Activated CD4-positive, CD25-positive, alpha-beta regulatory T cell (primary cell): ENCODE measurements at places on chromosomes 5 and 9.

DNA sequence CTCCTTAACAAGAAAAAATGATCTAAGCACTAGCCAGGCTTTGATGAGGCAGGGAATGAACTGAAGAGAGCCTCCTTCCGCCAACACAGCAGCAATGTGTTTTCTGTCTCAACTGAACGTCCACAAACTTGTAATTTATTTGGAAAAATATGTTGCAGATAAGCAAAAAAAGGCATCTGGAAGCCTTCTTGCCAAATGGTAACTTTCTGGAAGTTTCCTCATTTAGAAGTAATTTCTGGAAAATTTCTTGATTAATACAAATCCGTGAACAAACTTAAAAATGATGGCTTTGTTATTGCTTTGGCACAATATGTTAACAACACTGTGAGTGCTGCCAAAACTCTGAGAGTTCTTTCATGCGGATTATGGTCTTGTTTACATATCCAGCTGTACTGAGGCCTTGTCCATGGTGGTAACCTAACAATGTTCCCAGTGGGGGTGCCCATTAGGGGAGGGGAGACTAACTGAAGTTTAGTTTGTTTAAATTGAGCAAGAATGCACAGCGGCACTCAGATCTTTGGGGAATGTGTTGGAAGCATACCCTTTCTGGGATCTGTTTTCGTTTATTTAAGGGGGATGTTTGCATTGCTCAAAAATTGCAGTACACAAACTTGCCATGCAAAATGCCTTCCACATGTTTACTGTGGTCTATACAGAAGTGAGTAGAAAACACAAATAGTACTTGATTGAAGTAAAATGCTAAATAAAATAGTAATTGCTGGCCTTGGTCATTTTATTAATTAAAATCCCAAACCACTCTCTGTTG, 334.7 kb downstream of the NR2F1-AS1 start:
- DNase-seq, result no peak

GRCh38 chr5:139638090-139638735, 9.9 kb upstream of the CXXC5 start:
- DNase-seq, result no peak

- no peak for DNase-seq
Observed at GRCh38 chr5:6248132-6248531, 130.2 kb downstream of the MED10 start.

DNA sequence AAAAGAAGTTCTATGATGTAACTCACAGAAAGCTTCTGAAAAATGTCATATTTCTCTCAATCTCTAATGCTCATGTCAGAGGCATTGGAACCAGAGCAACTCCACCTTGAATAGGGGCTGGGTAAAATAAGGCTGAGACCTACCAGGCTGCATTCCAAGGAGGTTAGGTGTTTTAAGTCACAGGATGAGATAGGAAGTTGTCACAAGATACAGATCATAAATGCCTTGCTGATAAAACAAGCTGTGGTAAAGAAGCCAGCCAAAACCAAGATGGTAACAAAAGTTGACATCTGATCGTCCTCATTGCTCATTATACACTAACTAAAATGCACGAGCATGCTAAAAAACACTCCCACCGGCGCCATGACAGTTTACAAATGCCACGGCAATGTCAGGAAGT, 411.1 kb upstream of the GRIA1 start:
- no peak for DNase-seq

GRCh38 chr9:37339923-37340322, 82.6 kb upstream of the GRHPR start:
- DNase-seq, result no peak

- DNase-seq, result no peak
Observed at GRCh38 chr5:4929092-4929655, 211.0 kb upstream of the ADAMTS16 start.

- no peak for DNase-seq
Observed at GRCh38 chr9:102185371-102185770, 446.9 kb upstream of the GRIN3A start.

DNA sequence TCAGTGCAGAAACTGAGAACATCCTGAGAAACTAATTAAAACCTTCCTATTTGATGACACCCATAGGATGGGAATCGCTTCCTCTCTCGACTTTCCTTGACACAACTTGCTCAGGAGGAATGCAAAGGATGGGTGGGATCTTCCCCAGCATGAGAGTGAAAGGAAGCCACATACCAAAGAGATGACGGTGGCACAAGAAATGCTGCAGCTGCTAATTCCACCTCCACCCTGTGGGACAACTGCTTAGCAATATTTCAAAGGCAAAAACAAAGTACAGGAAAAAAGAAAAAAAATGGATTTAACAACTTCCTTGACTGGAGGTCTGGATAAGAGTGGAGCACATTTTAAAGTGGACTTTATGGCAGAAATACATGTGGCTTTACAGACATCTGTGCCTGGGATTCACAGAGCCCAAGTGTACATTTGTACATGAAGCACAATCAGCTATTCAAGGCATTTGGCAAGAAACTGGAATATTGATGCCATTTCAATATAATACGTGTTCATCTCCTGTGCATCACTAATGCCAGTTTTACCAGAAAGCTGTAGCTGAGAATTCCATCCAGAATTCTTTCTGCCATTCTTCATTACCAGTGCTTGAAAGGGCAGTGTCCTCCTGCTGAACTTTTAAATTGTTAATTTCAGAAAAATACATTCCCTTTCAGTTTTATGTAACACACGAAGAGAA, 359.2 kb upstream of the ACTBL2 start:
- no peak for DNase-seq

DNA sequence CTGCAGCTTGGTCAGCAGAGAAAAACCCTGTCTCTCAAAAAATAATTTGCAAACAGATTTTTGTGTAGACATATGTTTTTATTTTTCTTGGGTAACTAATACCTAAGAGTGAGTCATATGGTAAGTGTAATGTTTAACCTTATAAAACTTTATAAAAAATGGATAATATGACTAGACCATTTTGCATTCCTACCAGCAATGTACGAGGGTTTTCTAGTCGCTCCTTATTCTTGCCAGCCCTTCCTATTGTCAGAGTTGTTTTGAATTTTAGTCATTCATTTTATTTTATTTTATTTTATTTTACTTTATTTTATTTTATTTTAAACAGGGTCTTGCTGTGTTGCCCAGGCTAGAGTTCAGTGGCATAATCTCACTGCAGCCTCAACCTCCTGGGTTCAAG, 37.8 kb downstream of the RABGAP1 start:
- no peak for DNase-seq

GRCh38 chr5:124342027-124342471, 404.4 kb downstream of the ZNF608 start:
- DNase-seq, result no peak

DNA sequence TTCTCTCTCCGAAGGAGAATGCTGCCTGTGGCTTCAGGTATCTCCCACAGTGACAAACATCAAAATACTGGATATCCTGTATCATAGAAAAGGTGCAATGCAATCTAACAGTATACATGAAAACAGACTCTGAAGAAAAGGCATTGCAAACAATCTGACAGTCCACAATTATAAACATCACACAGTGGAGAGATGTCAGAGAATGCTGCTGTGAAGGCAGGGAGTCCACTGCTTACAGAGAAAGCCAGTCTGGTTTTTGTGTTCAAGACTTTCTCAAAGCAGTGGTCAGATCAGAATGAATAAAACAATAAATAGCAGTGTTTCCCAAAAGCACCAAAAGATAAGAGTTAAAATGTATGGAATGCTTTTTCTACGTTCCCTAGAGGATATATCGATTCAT, 28.7 kb downstream of the TTC23L start:
- no peak for DNase-seq

DNA sequence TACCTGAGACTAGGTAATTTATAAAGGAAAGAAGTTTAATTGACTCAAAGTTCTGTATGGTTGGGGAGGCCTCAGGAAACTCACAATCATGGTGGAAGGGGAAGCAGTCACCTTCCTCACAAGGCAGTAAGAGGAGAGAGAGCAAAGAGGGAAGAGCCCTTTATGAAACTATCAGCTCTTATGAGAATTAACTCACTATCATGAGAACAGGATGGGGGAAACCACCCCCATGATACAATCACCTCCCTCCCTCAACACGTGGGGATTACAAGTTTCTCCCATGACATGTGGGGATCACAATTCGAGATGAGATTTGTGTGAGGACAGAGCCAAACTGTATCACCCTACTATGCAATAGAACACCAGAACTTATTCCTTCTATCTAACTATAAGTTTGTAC, 27.9 kb downstream of the CD274 start:
- no peak for DNase-seq

DNA sequence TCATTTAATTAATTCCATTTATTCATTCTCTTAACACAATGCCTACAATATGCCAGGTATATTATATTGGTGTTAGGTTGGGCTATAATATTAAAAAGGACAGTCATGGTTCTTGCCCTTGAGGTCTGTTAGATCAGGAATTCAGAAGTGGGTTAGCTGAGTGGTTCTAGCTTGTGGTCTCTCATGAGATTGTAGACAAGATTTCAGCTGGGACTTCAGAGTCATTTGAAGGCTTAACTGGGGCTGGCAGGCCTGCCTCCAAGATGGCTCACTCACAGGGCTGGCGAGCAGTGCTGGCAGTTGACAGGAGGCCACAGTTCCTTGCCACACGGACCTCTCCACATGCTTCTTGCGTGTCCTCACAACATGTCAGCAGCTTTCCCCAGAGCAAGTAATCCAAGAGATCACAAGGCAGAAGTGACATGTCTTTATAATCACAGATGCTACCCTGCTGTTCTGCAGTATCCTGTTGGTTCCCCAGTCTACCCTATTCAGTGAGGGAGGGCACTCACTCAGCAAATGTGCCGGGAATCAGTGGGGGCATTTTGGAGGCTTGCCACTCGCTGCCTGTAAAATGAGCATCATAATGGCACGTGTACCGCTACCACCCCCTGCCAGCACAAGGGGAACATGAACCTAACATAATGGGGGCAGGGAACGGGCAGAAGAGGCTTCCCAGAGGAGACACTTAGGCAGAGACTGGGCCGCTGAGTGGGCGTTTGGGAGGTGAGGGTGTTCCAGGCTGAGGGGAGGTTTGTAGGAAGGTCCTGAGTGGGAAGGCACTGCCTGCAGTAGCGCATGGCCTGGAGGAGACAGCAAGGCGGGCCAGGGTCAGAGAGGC, 70.0 kb downstream of the EXOSC2 start:
- no peak for DNase-seq

GRCh38 chr5:96329289-96329688, 103.8 kb downstream of the PCSK1 start:
- DNase-seq, result no peak

- DNase-seq, result no peak
Observed at GRCh38 chr5:175485631-175486030, 7.3 kb downstream of the SFXN1 start.

DNA sequence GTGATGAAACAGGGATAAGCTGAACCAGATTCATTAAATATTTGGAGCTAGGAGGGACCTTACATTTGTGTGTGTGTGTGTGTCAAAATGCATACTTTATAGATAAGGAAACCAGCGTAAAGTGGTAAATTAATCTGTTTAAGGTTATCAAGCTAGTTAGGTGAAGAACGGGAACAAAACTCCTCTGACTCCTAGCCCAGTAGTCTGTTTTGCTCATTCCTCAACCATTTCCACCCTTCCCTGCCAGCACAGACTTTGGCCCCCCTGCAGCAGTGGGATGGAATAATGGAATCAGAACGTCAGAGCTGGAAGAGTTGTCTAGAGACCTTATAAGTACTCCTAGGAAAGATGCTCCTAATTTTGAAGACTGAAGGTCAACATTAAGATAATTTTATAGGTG, 6.5 kb downstream of the AGXT2 start:
- no peak for DNase-seq

- no peak for DNase-seq
Observed at GRCh38 chr9:109888695-109889094, 108.7 kb downstream of the PALM2AKAP2 start.

GRCh38 chr9:136059851-136060670, 35.0 kb downstream of the NACC2 start:
- DNase-seq, result no peak

- no peak for DNase-seq
Observed at GRCh38 chr9:123778232-123778902, 151.6 kb downstream of the DENND1A start.
